ENCODE measurements at places on chromosomes 1 and 21. TPM values are rescaled to one million over a fixed set of nuclear protein-coding genes. Genes with fewer than 3 reads are reported as not detected.
A peak's percentile ranks its signal among the peaks of the same experiment; 100 is the strongest.

- no peak for DNase-seq
These were observed 26.8 kb upstream of the KDM4A start for GRCh38 chr1:43622901-43623780.

DNA sequence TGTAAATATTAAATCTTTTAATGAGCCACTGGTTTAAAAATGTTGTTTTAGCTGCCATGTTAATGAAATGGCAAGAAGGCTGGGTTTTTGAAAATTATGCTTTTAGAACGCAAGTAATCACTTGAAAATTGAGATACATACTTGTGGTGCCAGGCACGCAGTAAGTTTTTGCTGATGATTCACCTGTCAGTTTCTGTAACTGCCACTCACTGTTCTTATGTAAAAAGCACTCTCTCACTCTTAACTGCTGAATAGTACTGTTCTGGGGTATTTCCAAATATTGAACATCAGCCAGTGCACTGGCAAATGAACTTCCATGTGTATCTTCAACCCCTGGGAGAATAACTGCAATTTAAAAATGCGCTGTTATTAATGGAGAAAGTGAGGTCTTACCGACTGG is 17.9 kb downstream of the LGALS8 start:
- no peak for DNase-seq

GRCh38 chr1:185694081-185694480 is 40.1 kb upstream of the HMCN1 start:
- no peak for DNase-seq

DNA sequence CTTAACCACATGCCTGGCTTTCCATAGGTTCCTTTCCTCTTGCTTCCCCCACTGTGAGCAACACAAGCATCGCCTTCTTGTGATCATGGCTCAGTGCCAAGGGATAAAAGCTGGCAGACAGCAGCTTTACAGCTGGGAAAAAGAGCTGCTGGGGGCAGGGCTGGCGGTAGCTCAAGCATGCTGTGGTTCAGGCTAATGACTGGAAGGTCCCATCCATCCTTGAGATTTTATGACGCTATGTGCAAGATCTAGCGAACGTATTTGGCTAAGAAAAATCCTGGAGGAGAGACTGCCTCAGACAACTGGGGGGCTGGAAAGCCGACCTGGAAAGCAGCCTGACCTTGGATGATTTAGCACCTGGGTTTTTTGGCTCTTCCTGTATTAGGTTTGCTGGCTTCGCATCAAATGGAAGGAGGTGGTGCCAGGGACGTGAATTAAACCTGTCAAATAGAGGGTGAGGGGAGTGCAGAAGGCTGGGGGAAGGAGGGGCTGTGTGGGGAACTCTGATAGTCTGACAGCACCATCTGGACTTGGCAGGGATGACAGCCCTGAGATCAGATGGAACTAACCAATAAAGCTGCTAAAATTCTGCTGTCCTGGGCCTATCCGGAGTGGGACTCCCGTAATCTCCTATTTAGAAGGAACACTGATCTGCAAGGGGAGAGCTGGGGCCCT is 34.8 kb downstream of the ZMYND12 start:
- DNase-seq = no peak

GRCh38 chr1:165257969-165258459 is 98.5 kb downstream of the LMX1A start:
- peak; percentile 87 for DNase-seq

- DNase-seq = no peak
These were observed 19.7 kb downstream of the BCAR3 start for GRCh38 chr1:93661829-93662474.

GRCh38 chr1:21069549-21069948 is 107.1 kb downstream of the EIF4G3 start:
- no peak for DNase-seq

The HPCA gene
- total RNA-seq = 1.9 TPM

The SPRR2A gene
- not detected for total RNA-seq

The S100A13 gene
- 84.2 TPM for total RNA-seq

DNA sequence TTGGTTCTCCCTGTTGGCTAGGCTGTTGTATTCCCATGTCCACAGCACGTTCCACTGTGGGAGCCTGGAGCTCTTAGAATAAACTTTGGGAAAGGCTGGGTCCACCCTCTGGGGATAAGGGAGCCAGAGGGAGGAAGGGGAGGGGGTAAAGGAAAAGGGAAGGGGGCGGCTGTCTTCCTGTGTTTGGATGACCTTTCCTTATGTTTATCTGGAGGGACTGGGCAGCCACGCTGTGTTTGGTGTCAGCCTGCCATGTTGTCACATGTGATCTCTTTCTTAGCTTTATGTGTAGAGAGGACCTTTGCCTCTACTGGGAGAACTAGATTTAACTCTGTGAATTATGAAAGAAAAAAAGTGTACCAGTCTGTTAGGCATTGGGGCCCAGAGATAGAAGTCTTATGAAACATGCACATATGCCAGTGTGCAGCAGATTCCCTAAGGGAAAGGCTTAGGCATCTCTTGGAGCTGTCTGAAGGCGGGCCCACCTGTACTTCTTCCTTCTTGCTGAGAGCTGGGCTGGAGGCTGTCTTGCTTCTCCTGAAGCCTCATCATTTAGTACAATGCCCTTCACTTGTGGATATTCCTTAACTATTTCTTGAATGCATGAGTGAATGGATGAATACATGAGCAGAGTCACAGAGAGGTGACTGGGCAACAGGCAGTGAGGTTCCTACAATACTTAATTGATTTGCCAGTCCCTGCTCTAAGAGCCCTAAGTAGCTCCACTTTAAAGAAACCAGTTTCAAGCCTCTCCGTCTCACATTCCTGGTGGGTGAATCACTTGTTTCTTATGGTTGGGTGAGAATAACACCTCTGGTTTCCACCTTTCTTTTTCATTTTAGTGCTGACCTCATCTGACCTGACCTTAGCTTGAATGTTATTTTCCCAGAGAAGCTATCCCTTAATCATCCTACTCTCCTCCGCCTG is 62.5 kb upstream of the ARHGAP29 start:
- DNase-seq = no peak

The IL12RB2 gene
- total RNA-seq = 0.81 TPM

- no peak for DNase-seq
These were observed 11.6 kb upstream of the TTC34 start for GRCh38 chr1:2812939-2813653.

The CFHR4 gene
- 0.42 TPM for total RNA-seq

DNA sequence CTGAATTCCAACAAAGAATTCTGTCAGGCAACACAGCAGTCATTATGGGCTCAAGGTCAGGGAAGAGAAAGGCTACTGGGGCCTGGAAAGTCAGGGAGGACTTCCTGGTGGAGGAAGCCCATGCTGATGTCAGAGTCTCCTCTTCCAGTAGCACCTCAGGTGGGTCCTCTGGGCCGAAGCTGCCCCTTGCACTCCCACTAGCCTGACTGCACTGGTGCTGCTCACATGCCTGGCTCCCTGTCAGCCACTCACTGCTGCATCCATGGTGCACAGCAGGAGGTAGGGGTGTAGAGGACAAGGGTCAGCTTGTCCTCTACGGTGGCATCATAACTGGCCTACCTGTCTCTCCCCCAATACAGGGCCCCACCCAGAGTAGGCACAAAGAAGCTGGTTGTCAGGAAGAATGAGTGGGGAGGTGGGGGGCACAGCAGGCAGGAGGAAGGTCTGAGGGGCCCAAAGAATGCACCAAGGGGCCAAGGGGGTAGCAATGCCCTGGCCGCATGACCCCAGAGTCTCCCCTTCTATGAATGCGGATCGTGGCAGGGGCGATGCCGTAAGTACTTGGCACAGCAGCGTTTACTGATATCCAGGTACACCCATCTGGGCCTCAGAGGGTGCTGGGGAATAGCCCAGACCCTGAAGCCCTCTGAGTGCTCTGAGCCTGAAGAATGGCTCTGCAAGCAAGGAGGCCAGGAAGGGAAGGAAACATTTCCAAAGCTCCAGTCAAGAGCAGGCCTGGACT is 80.3 kb downstream of the GLIS1 start:
- no peak for DNase-seq

The RNU1-2 gene
- total RNA-seq = 1,197 TPM

GRCh38 chr21:26559099-26559498 is 14.0 kb downstream of the CYYR1 start:
- DNase-seq = no peak

The HAPLN2 gene
- total RNA-seq = 1.3 TPM

DNA sequence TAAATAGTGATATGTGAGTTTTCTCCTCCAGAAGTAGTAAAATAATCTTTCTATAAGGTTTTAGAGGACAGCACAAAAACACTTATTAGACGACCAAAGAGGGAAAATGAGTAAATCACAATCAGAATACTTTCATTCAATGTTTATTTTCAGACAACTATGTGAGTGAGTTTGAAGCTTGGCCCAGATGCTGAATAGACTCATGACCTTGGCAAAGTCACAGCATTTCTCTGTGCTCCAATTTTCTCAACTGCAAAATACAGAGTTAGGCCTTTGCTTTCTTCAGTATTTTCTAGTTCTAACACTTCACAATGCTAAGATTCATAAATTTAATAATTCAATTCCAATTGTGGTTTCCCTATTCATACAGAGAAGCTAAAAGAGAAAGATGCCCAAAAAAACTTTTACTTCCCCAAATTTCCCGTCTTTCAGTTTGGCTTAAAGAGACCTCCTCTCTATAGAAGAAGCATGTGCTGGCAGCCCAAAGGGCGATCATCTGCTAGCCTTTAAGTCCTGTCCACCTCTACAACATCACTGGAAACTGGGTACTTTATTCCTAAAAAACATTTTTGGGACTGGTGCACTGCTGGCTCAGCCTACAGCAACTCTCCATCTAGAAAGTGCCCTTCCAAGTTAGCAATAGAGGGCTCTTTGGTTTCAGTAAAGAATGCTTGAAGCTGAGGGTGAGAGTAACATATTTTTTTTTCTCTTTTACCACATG is 116.8 kb upstream of the GORAB start:
- no peak for DNase-seq

All from WTC11 (cell line).